ENCODE measurements at places on chromosomes 13 and 19.

DNA sequence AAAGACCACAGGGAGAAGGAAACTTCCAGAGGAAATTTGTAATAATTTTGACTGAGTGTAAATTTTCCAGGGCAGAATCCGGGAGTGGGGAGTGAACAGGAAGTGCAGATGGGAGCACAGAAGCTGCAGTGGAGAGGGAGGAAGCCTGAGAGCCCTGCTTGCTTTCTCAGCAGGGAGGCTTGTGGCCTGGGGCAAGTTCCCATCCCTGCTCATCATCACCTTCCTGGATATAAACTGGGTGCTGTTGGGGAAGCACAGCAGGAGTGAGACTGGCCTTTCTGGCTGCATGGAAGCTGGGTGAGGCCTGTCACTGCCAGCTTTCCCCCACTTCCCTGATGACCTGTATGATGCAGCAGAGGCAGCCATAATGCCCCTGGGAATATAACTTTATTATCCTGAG lies 532.9 kb downstream of the SLITRK6 start:
- no peak for DNase-seq

GRCh38 chr13:101262306-101262705 lies 154.0 kb downstream of the NALCN start:
- DNase-seq: no peak

DNA sequence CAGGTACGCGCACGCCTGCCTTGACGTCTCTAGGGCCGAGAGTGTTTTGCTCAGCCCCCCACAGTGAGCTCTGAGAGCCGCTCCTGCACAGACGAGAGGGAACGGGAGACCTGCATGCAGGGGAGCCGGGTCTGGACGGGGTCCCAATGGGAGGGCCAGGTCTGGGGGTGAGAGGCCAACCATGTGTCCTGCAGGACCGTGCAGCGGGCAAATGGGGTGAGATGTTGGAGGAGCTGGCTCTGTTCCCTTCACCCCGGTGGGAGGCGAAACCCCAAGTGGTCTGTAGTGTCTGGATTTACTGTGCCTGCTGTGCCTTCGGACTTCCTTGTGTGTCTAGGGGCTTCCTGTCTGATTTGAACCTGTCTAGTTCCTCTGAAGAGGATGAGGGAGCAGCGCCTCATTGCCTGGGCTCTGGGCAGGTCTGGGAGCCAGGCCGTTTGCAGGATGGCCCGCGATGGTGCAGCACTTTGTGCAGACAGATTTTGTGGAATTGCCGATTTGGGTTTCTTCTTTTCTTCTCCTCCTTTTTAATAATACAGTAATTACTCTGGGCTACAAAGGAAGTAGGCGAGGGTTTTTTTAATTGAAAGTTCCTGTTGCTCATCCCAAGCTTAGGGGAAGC lies 2.1 kb downstream of the CSNK1G2 start:
- DNase-seq: peak; percentile 32

GRCh38 chr19:55113570-55114039 lies 3.8 kb downstream of the PPP1R12C start:
- peak; percentile 94 for DNase-seq

Measured in umbilical cord (tissue), 2 donors.